ENCODE measurements at places on chromosomes 1 and 21.
A peak's percentile ranks its signal among the peaks of the same experiment; 100 is the strongest.

DNA sequence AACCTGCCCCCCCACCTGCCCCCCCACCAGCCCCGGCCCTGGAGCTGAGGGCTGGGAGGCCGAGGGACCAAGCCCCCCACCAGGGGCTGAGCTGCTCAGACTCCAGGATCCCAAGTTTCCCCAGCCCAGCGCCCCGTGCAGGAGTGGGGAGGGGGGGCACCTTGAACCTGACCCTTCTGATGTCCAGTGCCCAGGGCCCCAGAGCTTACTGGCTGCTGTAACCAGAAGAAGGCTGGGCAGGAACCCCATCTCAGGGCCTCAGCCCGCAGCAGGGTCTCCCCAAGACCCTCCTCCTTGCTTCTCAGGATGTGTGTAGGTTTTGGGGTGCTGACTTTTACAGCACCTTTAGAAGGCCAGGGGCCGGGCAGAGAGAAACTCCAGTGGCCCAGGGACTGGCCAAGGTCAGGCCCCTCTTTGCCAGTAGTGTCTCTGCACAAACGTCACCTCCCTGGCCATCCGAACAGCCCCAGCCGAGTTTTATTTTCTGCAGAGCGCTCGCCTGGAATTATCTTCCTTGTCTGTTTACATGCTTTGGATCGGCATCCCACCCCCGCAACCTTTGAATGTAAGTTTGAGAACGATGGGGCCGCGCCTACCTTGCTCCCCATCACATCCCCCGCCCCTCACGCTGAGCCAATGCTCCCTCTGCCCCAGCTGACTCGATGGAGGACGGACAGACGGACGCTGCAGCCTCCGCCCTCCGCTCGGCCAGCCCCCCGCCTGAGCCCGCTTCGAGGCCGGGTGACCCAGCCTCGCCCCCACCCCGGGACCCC, 70.1 kb upstream of the CASZ1 start:
- peak; percentile 6 for DNase-seq

- DNase-seq: no peak
Measured at GRCh38 chr1:22171951-22172715, 29.2 kb upstream of the WNT4 start.

GRCh38 chr1:87291107-87291506, 37.6 kb upstream of the LMO4 start:
- DNase-seq: no peak

DNA sequence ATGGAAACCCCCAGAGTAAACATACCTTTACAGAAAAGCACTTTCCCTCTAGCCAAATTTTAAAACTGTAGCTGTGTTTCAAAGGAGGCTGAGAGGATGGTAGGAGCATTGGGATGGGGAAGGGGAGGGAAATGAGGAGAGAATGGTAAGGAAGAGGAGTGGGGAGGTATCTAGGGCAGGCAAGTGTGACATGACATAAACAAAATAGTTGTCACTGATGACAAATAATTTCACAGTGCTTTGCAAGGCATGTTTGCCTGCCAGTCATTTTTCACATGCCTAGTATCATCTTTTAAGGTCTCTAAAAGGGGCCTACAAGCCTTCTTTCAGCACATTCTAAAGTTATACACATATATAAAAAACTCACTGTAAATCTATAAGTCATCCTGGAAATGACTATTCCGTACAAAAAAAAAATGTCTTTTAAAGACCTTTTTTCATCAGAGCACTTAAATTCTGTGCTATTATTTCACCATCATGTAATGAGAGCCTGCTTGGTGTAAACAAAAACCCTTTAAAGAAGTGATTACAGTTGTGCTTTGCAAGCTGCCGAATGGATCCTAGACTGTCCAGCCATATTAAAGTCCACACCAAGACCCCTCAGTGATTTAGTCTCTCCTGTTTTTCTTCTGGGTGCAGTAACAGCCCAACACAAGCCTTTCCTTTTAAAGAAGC, 38.4 kb downstream of the HLX start:
- no peak for DNase-seq

DNA sequence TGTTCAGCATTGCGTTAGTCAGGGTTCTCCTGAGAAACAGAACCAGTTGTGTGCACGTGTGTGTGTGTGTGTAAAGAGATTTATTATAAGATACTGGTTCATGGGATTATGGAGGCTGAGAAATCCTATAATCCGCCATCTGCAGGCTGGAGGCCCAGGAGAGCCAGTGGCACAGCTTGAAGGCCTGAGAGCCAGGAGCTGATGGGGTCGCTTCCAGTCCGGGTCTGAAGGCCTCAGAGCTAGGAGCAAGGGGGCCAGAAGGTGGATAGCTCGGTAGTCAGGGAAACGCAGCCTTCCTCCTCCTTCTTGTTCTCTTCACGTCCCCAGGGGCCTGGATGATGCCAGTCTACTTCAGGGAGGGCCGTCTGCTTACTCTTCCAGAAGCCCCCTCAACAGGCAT, 37.7 kb downstream of the FAAP20 start:
- no peak for DNase-seq

DNA sequence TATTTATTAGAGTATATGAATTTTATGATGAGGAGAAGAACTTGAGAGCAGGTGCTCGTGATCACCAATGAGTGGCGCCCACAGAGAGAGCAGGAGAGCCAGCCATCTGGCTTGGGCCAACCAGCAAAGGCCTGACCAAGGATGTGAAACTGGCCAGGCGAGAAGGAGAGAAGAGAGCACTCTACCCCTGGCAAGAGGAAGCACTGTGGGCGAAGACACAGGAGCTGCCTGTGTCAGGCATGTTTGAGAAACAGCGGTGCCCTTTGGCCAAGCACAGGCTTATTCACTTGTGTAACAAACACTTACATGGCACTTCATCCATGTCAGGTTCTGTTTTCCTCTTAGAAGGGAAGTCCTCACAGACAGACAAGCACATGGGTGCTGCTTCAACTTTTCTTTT, 4.2 kb upstream of the SIPA1L2 start:
- DNase-seq: no peak

DNA sequence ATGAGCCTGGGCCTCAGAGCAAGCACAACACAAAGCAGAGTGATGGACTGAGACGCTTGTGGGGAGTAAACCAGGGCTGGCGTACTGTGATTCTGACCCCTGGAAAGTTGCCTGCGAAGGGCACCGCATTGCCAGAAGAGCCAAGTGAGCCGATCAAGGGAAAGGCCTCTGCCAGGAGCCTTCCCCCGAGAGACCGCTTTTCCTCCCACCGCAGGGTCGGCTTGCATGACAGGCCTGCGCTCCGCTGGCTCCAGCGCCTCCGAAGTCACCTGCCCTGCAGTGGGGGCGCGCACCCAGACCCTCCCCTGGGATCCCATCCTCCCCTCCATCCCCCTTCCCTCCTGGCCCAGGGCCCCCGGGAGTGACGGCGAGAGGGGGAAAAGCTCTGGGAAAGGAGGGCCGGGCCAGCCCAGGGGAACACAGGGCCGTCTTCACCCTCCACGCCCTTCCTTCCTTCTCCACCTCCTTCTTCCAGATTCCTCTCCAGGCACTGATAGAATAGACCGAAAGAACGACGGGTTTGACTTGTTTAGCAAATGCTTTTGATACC, 165.0 kb downstream of the TRIM33 start:
- DNase-seq: no peak

DNA sequence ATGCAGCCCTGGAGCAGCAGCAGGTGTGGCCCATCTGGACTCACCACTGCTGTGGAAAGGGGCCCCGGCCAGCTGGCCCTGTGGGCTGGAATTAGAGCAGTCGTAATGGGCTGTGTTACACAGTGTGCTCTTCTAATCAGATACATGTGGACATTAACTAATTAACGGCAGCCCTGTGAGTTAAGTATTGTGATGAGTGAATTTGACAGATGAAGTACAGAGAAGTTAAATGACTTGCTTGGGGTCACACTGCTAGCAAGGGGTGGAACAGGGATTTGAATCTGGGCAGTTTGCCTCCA, 58.6 kb downstream of the MDM4 start:
- DNase-seq: no peak

DNA sequence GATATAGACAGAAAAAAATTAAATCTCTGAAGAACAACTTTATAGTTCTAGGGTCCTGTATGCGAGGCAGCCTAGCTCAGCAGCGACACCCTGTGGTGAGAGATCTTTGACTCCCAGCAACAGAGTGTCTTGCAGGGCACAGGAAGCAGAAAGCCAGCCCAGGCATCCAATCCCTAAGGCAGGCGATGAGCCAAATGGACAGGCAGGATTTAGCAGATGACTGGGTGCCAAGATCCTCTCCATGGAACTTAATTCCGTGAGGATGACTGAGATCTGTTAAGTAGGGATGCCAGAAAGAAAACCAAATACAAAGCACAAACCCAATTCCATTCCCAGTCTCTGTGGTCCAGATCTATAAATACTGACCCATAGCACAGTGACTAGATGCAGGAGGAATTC, 38.8 kb downstream of the HLCS start:
- peak; percentile 60 for DNase-seq
